ENCODE measurements at places on chromosomes 6 and 20.

DNA sequence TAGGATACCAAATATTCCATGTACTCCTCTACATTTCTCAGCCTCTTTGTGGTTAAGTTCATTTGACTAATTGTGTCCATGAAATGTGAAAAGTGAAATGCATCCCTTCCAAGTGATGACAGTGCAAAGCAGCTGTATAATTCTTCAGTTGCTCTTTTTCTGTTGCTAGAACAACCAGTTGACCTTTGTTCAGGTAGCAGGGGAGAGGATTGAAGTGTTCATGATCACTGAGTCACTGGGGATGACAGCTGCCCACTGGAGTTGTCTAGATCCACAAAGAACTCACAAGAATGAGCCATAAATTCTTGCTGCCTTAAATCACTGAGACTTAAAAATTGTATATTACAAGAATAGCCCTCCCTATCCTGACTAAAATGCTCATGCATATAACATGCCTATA is 254.6 kb downstream of the EPHA7 start:
- no peak for DNase-seq

GRCh38 chr6:108492131-108492766 is 68.5 kb upstream of the FOXO3 start:
- DNase-seq, result no peak

GRCh38 chr20:51525241-51526105 is 17.0 kb downstream of the NFATC2 start:
- peak; percentile 70 for DNase-seq

- no peak for DNase-seq
These were observed 267.9 kb downstream of the DLL1 start for GRCh38 chr6:170022827-170023619.
